ENCODE measurements at places on chromosomes 2 and 18. TPM values are rescaled to one million over a fixed set of nuclear protein-coding genes. Genes with fewer than 3 reads are reported as not detected.

GRCh38 chr2:175468431-175469098, 287.1 kb upstream of the ATP5MC3 start:
- no peak for DNase-seq
- no peaks in the 10 kb centered on the region for H3K36me3 ChIP-seq
- H3K4me3 ChIP-seq = no peak overlapping the region

Gene CDH20
- total RNA-seq = 0.13 TPM

- H3K27ac ChIP-seq = no peak overlapping the region
- DNase-seq = no peak
- no peaks in the 10 kb centered on the region for H3K36me3 ChIP-seq
- H3K4me1 ChIP-seq = no peaks in the 10 kb centered on the region
- no peak overlapping the region for H3K4me3 ChIP-seq
- no peaks in the 10 kb centered on the region for H3K27me3 ChIP-seq
Observed at GRCh38 chr2:12141618-12142258, 395.3 kb downstream of the LPIN1 start.

DNA sequence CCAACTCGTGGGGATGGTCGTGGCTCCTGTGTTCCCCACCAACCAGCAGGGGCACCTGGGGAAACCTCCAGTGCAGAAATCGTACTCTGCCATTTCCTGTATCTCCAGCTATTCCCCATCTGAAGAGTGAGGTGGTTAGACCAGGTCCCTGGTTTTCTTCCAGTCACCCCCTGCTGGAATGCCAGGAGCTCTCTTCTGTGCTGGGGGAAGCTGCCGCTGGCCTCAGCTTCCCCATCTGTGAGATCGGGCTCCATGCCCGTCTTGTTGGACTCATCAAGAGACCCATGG, 119.7 kb downstream of the INHBB start:
- DNase-seq = no peak
- H3K36me3 ChIP-seq = no peaks in the 10 kb centered on the region
- no peak overlapping the region for H3K27ac ChIP-seq
- peaks cover 7% of the 10 kb centered on the region for H3K4me1 ChIP-seq
- H3K4me3 ChIP-seq = no peak overlapping the region
- H3K27me3 ChIP-seq = peaks cover 93% of the 10 kb centered on the region

- H3K27ac ChIP-seq = no peak overlapping the region
- peaks cover 13% of the 10 kb centered on the region for H3K4me1 ChIP-seq
- no peaks in the 10 kb centered on the region for H3K36me3 ChIP-seq
- no peaks in the 10 kb centered on the region for H3K27me3 ChIP-seq
- no peak overlapping the region for H3K4me3 ChIP-seq
Observed at GRCh38 chr18:35189510-35189909, 51.3 kb upstream of the ZNF397 start.

Gene TRAK2
- total RNA-seq = 16.5 TPM

DNA sequence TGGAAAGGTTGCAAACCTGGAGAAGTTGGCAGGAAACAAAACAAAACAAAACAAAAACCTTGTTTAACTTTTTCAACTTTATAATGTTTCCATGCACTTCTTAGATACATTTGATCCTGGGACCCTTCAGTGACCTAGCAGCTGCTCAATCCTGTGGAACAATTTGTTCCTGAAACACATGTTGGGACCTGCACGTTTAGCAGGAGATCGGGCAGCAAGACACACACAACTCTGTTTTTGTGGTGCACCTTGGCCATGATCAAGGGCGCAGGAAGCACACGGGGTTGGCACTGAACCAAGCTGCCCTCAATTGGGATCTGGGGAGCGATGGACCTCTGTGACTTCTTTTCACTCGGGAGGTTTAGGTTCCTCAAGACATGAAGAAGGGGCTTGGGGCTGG, 268.7 kb downstream of the LOXHD1 start:
- no peak overlapping the region for H3K27ac ChIP-seq
- no peaks in the 10 kb centered on the region for H3K27me3 ChIP-seq
- H3K36me3 ChIP-seq = no peaks in the 10 kb centered on the region
- no peak for DNase-seq

DNA sequence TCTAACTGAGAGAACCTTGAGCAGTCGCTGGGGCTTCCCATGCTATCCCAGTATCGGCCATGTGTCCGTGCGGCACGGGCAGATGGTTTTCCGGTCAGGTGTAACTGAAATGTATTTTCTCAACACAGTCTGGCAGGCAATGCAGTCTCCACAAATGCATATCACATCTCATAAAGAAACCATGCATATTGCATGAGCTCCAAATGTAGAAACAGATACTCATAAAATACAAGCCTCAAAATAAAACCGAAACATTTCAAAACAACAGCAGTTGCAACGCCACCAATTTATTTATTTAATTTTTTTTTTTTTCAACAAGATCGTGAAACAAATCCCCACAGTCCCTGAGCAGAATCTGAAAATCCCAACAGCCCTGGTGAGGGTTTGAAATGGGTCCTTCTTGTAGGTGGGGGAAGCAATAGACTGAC, 299.4 kb downstream of the LPIN1 start:
- DNase-seq = no peak
- H3K4me1 ChIP-seq = no peaks in the 10 kb centered on the region
- H3K27me3 ChIP-seq = no peaks in the 10 kb centered on the region
- no peak overlapping the region for H3K27ac ChIP-seq

DNA sequence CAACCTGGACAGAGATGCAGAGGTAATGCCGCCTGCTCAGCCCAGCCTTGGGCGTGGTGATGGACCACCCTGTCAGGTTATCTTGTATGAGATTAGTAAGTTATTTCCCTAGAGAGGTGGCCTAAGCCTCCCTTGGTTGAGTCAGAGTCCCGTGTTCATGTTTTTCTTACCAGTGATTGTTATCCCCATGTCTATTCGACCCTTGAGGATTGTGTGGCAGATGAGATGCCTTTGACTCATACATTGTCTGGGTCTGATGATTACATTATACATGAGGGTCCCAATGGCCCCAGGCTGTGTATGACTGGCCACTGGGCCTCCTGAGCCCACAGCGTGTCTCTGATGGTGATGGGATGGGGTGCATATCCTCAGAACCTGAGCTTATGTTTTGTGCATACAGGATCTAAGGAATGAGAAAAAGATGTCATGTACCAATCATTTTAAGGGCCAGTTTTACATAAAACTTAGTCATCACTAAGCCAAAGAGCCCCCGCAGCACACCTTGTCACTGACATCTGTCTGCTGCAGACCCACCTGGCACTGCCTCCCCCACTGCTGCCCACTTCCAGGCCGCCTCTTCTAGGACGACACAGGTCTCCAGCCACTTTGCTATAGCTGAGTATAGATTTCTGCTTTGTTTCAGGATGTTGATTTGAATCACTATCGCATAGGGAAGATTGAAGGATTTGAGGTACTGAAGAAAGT, 7.7 kb downstream of the PPP1R7 start:
- H3K4me3 ChIP-seq = no peak overlapping the region
- DNase-seq = no peak
- H3K27ac ChIP-seq = no peak overlapping the region
- peaks cover 5% of the 10 kb centered on the region for H3K36me3 ChIP-seq

- H3K27ac ChIP-seq = no peak overlapping the region
- H3K27me3 ChIP-seq = no peaks in the 10 kb centered on the region
- no peak overlapping the region for H3K4me3 ChIP-seq
- no peaks in the 10 kb centered on the region for H3K36me3 ChIP-seq
Observed at GRCh38 chr2:32863803-32864202, 83.0 kb upstream of the LTBP1 start.

Gene PRKAG3
- total RNA-seq = not detected

All from H1 (cell line).